Mesothelial cell of epicardium (in vitro differentiated cells): ENCODE measurements at places on chromosomes 3 and 15. TPM values are rescaled to one million over a fixed set of nuclear protein-coding genes. Genes with fewer than 3 reads are reported as not detected.
A peak's percentile ranks its signal among the peaks of the same experiment; 100 is the strongest.

The NRG4 gene
- total RNA-seq, result 7.6 to 8.7 TPM (median 7.6 TPM) in 3 replicates

The TMC3 gene
- 0.04 to 0.05 TPM in 2 of 3 replicates, not detected in the other for total RNA-seq

- no peak overlapping the region for H3K4me3 ChIP-seq
- no peaks in the 10 kb centered on the region for H3K27me3 ChIP-seq
- H3K27ac ChIP-seq, result no peak overlapping the region
- H3K36me3 ChIP-seq, result no peaks in the 10 kb centered on the region
Measured at GRCh38 chr3:14260463-14260862, 81.8 kb downstream of the LSM3 start.

GRCh38 chr3:134326760-134327593, 47.3 kb downstream of the AMOTL2 start:
- DNase-seq, result no peak
- H3K4me1 ChIP-seq, result peaks cover 51% of the 10 kb centered on the region
- H3K27me3 ChIP-seq, result no peaks in the 10 kb centered on the region
- H3K4me3 ChIP-seq, result peak overlapping the region; percentile 16

DNA sequence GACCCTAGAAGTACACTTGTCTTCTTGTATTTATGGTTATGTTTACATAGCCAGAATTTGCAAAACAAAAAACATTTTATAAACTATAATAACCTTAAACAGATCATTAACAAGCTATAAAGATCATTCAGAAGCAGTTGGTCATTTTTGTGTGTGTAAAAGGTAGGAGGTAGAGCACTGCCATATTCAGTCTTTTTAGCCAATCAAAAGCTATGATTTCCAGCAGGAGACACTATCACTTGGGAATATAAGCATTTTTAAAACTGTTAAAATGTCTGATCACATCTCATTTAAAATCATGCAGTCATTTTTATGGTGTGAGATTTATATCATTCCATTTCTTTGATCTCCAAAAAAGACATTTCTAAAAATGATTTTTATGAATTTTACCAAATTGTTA, 42.6 kb upstream of the ATP2C1 start:
- H3K27ac ChIP-seq, result no peak overlapping the region
- DNase-seq, result no peak

DNA sequence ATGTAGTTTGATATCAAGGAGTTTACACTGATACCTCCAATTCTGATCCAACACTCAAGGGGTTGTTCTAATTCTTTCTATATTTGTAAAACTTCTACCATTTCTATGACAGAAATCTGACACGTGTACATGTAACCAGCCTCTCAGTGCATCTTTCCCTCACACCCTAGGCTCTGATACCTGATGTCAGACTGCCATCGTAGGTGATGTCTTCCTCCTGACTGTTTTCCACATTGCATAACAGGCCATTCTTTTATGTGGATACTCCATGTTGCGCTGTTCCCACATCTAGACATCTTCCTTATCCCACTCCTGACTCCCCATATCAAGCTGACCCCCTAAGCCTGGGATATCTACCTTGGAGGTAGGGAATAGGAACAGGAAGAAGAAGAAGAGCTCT, 159.1 kb downstream of the FNDC3B start:
- H3K4me3 ChIP-seq, result no peak overlapping the region
- no peaks in the 10 kb centered on the region for H3K27me3 ChIP-seq
- H3K36me3 ChIP-seq, result peaks cover 7% of the 10 kb centered on the region
- no peak overlapping the region for H3K27ac ChIP-seq
